ENCODE measurements at places on chromosomes 2 and 18.

- no peak for DNase-seq
These were observed 59.8 kb upstream of the SLC8A1 start for GRCh38 chr2:40511661-40512213.

DNA sequence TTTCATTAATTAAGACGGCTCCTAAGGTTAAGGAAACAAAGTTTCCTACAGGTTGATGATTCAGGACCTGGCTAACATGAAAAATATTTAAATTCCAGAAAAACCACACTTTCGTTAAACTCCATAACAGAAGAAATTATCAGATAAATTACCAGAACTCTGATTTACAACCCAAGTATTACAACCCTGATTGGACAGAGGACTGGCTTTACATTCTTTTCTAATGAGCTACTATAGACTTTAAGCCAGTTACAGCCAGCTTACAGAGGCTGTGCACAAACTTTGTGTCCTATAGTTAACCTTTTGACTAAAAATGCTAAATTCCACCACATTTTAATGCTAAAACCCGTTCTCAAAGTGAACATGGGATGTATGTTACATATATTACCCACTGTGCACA lies 458.6 kb downstream of the KCNJ3 start:
- DNase-seq, result no peak

GRCh38 chr2:20812779-20813178 lies 10.1 kb downstream of the LDAH start:
- DNase-seq, result no peak

DNA sequence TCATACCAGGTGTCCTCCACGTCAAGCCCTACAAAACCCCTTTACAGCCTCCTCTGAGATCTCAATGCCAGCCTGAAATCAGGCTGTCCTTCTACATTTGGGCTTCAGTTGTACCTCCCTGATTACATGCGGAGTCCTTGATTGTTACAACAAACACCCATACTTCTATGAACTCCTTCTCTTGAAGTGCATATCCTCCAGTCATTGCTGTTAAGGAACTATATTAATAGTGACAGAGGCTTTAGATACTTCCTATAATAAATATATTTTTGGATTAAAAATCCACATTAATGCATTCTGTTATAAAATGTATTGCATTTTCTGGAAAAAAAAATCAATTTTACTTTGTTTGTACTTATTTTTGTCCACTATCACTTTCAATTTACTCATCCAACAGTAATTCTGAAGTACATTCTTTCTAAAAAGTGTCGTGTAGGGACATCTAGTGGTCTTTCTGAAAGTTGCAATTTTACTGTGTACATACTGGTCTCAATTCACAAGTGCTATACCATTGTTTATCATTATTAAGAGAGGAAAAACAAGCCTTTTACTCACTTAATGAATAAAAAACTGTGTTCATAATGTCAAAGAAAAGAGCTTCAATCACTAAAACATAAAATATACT lies 316.4 kb downstream of the DSEL start:
- peak; percentile 32 for DNase-seq

All from COLO829 (cell line).